ENCODE measurements at places on chromosomes 2 and 18.

DNA sequence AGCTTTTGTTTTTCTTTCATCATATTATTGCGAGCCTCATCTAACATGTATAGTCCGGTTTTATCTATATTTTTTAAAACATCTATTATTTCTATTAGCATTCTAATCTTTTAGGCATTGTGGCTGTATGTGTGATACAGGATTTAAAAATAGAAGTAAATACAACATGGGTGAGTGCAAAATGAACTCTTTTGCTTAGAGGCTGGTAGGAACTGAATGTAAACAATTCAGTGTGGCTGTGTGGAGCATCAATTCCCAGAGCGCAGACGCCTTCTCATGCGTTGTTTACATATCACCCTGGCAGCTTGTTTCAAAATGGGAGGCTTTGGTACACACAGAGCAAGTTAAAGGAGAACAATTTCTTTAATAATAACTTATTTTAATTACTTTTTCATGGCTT is 836 bp downstream of the DTNA start:
- DNase-seq, result peak; percentile 63

DNA sequence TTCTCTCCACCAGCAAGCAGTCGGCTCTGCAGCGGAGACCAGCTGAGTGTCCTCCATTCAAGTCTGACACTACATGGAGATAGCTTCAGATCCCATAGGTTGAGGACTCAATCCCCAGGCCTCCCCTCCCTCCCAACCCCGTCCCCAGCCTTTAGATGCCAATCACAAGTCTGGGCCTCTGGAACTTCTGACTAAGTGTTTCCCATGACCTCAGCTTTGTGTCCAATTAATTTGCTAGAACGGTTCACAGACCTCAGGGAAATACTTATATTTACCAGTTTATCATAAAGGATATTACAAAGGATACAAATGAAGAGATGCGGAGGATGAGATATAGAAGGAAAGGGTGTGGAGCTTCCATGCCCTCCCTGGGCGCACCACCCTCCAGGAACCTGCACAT is 77.4 kb downstream of the MERTK start:
- DNase-seq, result no peak

- DNase-seq, result no peak
Observed at GRCh38 chr2:42124011-42124785, 45.0 kb upstream of the EML4 start.

DNA sequence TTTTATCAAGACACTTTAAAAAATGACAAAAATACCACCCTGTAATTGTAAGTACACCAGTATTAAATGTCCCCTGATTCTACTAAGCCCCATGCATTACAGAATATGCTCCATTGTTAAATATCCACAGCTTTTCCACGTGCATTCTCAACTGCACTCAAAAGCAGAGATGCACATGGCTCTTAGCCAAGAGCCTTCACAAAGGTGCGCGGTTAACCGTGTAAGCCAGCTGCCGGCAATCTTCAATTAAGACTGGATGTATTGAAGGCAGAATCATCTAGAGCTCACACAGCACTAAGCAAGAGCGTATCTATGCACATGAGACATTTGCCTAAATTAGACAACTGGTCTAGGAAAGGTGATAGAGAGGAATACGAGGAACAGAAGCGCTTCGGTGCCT is 278.3 kb downstream of the NAPG start:
- no peak for DNase-seq

DNA sequence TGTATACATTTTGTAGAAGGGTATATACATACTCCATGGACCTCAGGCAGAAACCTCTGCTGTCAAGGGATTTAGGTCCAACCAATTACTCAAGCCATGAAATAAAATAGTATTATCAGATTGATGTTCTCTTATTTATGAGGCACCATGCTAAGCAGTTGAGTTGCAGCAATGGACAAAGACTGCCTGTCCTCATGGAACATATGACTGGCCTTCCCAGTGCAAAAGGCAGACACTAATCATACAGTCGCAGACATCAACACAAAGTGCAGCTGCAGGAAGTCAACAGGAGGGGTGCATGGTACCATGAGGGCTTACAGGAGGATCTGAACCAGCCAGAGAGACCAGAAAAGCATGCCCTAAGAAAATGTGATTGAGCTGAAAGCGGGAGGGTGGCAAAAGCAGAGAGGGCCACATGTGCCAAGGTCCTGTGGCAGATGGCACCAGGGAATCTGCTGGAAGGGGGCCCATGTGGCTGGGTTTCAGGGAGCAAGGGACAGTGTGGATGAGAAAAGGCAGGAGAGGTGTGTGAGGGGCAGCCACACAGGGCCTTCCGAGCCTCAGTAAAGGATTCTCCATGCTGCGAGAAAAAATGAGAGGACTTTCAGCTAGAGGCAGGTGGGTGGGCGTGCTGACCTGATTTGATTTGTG is 61.4 kb upstream of the RNF152 start:
- no peak for DNase-seq

GRCh38 chr2:30514848-30515435 is 67.9 kb downstream of the LCLAT1 start:
- no peak for DNase-seq

- DNase-seq, result peak; percentile 81
Observed at GRCh38 chr2:113158884-113159553, 14.8 kb upstream of the PSD4 start.

GRCh38 chr2:173572848-173573247 is 218.2 kb downstream of the CDCA7 start:
- DNase-seq, result no peak

GRCh38 chr2:110867078-110867477 is 134.7 kb downstream of the ACOXL start:
- no peak for DNase-seq

DNA sequence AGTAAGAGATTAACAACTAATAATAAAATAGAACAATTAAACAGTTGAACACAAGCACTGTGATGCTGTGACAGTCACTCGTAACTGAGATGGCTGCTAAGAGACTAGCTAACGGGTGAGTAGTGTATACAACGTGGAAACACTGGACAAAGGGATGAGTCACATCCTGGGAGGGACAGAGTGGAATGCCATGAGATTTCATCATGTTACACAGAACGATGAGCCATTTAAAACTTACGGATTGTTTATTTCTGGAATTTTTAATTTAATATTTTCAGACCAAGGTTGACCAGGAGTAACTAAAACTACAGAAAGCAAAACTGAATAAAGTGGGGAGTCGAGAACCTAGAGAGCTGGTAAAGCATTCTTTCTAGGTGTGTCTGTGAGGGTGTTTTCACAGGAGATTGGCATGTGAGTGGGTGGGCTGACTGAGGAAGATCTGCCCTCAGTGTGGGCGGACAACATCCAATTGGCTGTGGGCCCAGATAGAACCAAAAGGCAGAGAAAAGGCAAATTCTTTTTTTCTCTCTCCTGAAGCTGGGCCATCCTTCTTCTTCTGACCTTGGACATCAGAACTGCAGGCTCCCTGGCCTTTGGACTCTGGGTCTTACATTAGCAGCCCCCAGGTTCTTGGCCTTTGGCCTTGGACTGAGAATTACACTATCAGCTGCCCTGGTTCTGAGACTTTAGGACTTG is 14.6 kb downstream of the TMSB10 start:
- peak; percentile 97 for DNase-seq

DNA sequence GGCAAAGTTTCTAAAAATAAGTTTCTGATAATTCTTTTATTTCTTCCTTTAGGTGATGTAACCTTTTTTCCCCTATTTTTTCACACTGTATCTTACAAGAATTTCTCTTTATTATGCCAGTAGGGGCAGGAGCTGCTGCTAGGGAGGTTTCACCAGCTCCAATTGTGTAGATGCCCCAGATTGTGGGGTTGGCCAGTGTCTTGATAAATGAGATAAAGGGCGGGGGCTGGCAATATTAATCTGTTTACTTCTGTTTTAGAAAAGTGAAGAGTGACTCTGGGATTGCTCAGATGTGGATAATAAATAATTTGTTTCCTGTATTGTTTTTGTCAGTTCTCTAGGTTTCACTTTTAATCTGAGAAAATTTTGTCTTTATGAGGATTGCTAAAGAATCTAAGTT is 190.4 kb downstream of the MC4R start:
- DNase-seq, result no peak

All from HCEC 1CT (cell line).